ENCODE measurements at places on chromosomes 7 and 10. TPM values are rescaled to one million over a fixed set of nuclear protein-coding genes. Genes with fewer than 3 reads are reported as not detected.
A peak's percentile ranks its signal among the peaks of the same experiment; 100 is the strongest.

The UNCX gene
- total RNA-seq, result not detected

- H3K27me3 ChIP-seq, result peaks cover 15% of the 10 kb centered on the region
- no peaks in the 10 kb centered on the region for H3K36me3 ChIP-seq
- no peaks in the 10 kb centered on the region for H3K4me1 ChIP-seq
- DNase-seq, result no peak
- H3K4me3 ChIP-seq, result no peak overlapping the region
Measured at GRCh38 chr10:10845185-10845584, 172.5 kb upstream of the CELF2 start.

DNA sequence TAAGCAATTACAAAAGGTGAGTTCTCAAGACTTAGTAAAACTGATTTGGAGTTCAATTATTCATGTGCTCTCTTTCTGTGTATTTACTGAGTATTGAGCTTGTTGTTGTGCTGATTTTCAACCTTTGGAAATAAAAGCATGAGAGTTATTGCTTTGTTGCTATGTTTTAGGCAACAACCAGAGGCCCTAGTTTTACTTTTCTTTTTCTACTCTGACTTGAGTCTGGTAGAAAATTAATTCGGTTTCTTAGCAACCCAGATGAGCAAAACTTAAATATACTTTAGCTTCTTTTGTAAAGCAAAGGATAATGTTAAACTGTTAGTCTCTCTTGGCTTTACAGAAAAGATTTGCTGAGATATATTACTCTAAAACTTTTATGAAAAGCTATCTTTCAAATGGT, 66.4 kb upstream of the SCIN start:
- no peak overlapping the region for H3K4me3 ChIP-seq
- no peak overlapping the region for H3K27ac ChIP-seq
- H3K4me1 ChIP-seq, result no peaks in the 10 kb centered on the region
- DNase-seq, result no peak

DNA sequence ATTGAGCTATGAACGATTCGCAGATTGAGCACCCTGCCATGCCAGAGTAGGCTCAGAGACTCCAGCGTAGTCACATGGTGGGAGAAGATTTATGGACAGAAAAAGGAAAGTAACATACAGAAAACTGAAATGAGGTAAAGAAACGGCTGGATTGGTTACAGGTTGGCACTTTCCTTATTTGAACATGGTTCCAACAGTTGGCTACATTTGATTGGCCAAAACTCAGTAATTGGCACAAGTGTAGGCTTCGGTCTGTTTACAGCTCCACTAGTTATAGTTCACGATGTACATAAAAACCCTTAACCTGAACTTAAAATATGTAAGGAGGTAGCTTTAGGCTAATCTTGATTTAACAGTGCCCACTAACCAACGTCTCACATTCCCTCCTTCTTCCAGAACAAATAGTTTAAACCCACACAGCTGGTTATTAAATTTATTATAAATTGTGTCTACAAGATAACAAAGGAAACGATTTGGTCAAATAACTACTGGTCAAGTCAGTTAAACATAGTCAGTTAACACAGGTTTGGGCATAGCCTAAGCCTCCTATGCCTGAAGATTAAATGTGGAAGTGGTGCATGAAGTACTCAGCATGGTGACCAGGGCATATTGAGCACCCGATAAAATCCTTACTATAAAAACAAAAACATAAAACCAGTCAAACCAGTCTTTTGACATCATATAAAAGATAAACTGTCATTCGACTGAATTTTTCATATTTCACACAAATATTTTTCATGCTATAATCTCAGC, 17.9 kb upstream of the MTERF1 start:
- no peak for DNase-seq
- H3K4me3 ChIP-seq, result no peak overlapping the region
- no peaks in the 10 kb centered on the region for H3K36me3 ChIP-seq
- peaks cover 4% of the 10 kb centered on the region for H3K27me3 ChIP-seq
- no peak overlapping the region for H3K27ac ChIP-seq

DNA sequence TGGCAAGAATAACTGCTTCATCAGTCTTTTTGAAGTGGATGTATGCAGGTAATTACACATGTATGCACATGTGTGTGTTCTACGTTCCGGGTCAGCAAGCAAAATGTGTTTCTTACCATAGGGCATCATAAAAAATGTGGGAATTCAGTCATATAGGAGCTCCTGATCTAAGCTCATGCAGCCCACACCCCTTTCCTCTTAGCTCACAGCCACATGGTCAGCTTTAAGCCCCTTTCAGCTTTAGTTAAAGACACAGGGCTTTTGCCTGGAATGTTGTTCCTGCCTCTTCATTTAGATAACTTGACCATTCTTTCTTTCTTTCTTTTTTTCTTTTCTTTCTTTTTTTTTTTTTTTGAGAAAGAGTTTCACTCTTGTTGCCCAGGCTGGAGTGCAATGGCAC, 258.1 kb downstream of the RPS24 start:
- no peaks in the 10 kb centered on the region for H3K36me3 ChIP-seq
- H3K4me3 ChIP-seq, result no peak overlapping the region
- H3K4me1 ChIP-seq, result no peaks in the 10 kb centered on the region
- H3K27me3 ChIP-seq, result no peaks in the 10 kb centered on the region
- no peak overlapping the region for H3K27ac ChIP-seq

DNA sequence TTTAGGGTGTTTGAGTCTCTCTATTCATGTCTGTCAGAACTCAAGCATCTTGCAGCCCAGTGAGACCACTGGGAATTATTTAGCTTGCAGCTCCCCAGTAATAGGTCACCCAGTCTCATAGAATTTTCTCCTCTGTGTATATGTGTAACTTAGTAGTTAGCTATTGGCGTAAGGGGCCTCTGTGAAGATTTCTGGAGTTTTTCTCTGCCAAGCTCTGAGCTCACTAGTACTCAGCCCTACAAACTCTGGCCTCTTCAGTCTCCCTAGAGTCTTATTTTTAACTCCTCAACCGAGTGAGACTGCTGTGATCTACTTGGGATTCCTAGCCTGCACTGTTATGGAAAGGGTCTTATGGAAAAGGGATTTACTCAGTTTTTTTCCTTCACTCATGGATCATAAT, 90.2 kb downstream of the PPP1R9A start:
- H3K27me3 ChIP-seq, result peaks cover 2% of the 10 kb centered on the region
- H3K4me1 ChIP-seq, result no peaks in the 10 kb centered on the region
- H3K4me3 ChIP-seq, result no peak overlapping the region
- no peak overlapping the region for H3K27ac ChIP-seq
- DNase-seq, result no peak
- H3K36me3 ChIP-seq, result no peaks in the 10 kb centered on the region

DNA sequence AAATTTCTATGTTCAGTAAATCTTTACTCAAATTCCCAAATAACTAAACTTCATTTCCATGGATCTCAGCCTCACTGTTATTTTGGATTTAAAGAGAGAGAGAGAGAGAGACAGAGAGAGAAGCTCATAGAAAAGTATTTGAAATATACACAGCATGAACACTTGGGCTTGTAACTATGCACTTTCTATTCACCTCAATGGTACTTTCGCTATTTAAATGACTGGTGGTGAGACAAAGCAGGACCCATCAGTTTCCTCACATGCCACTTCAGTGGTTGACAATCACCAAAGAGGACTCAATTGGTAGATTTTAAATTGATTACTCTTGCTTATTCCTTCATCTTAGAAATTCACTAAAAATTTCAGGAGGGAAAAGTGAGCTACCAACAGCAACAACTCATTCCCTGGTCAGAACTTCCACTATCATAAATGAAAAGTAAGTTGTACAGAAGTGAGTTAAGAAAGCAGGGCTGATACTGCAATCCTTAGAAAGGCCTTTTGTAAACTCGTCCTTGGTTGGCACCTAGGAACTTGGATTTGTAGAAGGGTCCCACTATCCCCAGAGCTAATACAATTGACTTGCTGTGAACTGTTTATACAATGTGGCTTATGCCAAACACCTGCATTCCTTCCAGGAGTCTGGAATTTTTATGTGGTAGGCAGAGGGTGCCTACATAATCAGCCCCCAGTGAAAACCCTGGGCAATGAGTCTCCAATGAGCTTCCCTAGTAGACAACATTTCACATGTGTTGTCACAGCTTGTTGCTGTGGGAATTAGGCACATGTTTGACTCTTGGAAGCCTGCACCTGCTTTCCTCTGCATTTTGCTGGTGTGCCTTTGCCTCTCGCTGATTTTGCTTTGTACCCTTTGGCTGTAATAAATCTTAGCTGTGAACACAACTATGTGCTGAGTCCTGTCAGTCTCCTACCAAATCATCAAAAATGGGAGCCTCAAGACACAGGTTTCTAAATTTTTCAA, 10.8 kb downstream of the ERLIN1 start:
- no peak overlapping the region for H3K4me3 ChIP-seq
- H3K27ac ChIP-seq, result peak overlapping the region; percentile 76
- no peaks in the 10 kb centered on the region for H3K27me3 ChIP-seq
- H3K36me3 ChIP-seq, result peaks cover 64% of the 10 kb centered on the region

- no peak overlapping the region for H3K27ac ChIP-seq
- DNase-seq, result no peak
- H3K36me3 ChIP-seq, result no peaks in the 10 kb centered on the region
Measured at GRCh38 chr7:4132221-4132620, 549.9 kb upstream of the FOXK1 start.

GRCh38 chr10:119502209-119502608, 40.3 kb downstream of the RGS10 start:
- H3K4me1 ChIP-seq, result peaks cover 93% of the 10 kb centered on the region
- H3K27ac ChIP-seq, result peak overlapping the region; percentile 98
- H3K27me3 ChIP-seq, result no peaks in the 10 kb centered on the region
- DNase-seq, result peak; percentile 93
- peaks cover 85% of the 10 kb centered on the region for H3K36me3 ChIP-seq
